Stimulated activated CD4-positive, alpha-beta T cell treated with anti-CD3 and anti-CD28 coated beads, Interleukin-1b, Interleukin-23, amount 100 ng/mL, for 48 hours (primary cell): ENCODE measurements at places on chromosomes 3 and 15.

GRCh38 chr3:152885076-152885475 is 50.1 kb downstream of the P2RY1 start:
- DNase-seq, result no peak

GRCh38 chr3:166223120-166223519 is 385.9 kb upstream of the BCHE start:
- DNase-seq, result no peak

GRCh38 chr15:33149919-33150318 is 44.6 kb downstream of the FMN1 start:
- no peak for DNase-seq

DNA sequence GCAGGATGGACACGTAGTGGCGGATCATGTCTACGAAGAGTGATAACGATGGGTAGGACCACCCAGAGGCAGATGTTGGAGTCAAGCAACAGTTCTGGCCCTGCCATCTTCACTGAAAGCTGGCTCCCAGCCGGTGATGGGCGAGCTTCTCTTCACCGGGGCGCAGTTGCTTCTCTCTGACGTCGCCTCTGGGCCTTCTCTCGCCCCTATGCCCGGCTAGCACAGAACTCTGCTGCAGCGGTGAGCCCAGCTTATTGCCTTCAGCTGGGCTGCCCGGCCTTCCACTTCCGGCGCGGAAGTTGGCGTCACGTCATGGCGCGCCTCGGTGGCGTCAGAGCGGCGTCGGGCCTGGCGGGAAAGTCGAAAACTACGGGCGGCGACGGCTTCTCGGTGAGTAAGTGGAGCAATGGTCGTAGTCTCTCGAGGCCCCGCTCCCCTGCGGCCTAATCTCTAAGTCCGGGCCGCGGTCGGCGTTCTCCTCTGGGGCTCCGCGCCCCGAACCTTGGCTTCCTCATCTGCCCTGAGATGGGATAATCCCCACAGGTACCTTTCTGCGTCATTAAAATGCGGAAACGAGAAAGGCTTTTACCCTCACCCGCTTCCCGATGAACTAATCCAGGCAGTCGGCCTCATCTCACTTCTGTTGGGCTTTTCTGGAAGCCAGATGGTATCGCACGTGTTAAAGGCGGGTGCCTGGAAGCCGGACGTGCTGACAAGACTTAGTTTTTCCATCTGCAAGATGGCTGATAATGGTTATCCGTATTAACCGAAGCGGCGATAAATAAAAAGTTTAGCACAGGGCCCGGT is at the start of gene FANCD2:
Gene FANCD2 (plus strand): TSS at position 354 of the 807 bp plus-strand sequence. CDS start 2,221 bp downstream, outside the sequence.
- peak; percentile 92 for DNase-seq

- no peak for DNase-seq
These were observed 51.1 kb downstream of the CGNL1 start for GRCh38 chr15:57427367-57427821.

GRCh38 chr3:43485931-43486330 is 135.9 kb downstream of the ANO10 start:
- no peak for DNase-seq
